Endothelial cell (in vitro differentiated cells): ENCODE measurements at places on chromosomes 4 and X. TPM values are rescaled to one million over a fixed set of nuclear protein-coding genes. Genes with fewer than 3 reads are reported as not detected.

Gene MXRA5
- total RNA-seq: 4.3 TPM

Gene NAP1L5
- 4.4 TPM for total RNA-seq

Gene TBC1D9
- total RNA-seq: 25.5 TPM

Gene PDGFRA
- 3.4 TPM for total RNA-seq

Gene TMEM35A
- total RNA-seq: 2.6 TPM

DNA sequence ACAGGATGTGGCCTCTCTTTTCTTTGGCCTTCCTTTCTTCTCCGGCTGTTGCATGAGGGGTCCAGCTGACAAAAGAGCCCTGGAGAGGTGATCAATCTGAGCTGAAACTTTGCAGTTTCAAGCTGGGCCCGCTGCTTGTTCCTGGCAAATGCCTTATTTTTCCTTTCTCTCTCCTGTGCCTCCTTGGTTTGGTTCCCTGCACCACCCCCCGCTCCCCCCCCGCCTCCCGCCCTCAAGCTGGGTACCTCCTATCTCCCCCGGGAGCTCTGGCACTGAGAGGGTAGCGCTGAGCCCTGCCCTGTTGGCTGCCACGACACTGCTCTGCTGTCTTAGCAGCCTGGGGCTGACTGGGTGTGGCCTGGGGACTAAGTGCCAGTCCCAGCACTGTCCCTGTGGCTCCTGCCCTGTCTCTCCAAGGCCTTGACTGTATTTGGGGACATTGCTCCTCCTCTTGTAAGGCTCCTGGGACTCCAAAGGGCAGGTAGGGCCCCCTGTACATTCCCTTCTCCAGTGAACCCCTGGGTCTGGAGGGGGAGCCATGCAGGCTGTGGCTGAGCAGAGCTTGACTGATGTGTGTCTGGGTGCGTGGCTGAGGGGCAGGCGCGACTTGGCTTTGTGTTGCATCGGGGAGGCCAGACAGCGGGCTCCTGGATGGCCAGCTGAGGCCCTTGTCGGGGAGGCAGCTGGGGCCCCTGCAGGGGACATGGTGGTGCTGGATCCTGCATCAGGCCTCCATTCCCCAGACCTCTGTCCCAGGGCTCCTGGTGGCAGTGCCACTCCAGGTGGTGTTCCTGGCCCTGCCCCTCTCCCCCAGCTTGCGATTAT lies 1.1 kb downstream of the PLXNA3 start:
- DNase-seq: no peak

- DNase-seq: no peak
Measured at GRCh38 chr4:94307231-94307871, 35.3 kb downstream of the HPGDS start.

- no peak for DNase-seq
Measured at GRCh38 chrX:35340465-35340864, 397.9 kb downstream of the FAM47B start.

- DNase-seq: peak; percentile 76
Measured at GRCh38 chr4:186191200-186192065, at the start of gene CYP4V2. CYP4V2 (plus strand) TSS chr4:186191567; CDS start chr4:186191824, 257 bp downstream.
